Right renal pelvis (tissue), 4 donors: ENCODE measurements at places on chromosomes 16 and 17.

GRCh38 chr17:30321314-30321713 is 12.5 kb downstream of the TMIGD1 start:
- DNase-seq: no peak

DNA sequence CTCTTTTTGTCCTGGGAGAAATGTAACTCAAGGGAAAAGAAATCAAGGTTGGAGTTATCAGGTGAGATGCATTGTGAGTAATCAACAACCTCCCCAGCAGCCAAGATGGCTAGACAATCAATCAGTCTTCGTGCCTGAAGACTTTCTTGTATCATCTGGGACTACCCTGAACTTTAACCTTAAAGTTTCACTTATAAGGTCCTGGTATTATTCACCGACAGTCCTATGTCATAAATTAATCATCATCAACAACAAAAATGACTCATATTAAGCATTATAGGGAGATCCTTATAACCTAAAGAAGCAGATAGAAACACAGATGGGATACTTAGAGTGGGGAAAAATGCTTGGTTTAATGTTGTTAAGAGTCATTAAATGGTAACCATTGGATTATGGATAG is 7.7 kb upstream of the TEKT3 start:
- DNase-seq: no peak

GRCh38 chr17:73973586-73974409 is 229.7 kb upstream of the RPL38 start:
- no peak for DNase-seq

DNA sequence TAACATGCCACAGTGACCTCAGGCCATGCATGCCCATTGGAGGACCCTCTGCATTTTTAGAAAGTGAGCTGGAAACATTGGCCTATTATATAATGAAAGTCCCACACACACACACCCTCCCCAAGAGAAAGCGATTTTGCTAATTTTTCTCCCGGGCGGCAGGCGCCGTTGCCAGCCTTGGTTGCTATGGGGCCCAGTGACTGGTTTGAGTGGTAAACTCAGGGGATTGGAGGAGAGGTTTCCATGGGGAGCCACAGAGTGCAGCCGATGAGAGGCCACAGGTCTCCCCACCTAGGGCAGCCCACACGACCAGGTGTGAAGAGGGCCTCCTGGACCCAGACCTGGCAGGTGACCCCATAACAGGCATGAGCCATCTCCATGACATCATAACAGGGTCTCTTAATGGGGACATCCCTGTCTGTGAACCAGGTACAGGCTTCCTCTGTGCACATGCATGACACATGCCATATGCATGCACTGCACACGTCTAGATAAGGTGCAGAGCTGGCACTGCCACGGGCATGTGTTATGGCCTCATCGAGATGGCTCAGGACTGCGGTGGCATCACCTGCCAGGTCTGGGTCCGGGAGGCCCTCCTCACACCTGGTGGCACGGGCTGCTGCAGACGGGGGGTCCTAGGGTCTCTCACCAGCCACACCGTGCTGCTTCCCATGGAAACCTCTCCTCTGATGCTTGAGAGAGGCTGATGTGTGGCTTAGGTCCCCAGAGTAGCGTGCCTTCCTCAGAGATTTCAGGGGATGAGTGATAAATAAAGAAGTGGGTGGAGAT is 144.1 kb downstream of the RBFOX3 start:
- DNase-seq: no peak

GRCh38 chr17:49739641-49740271 is 24.2 kb downstream of the FAM117A start:
- DNase-seq: no peak

- DNase-seq: no peak
Measured at GRCh38 chr17:50697663-50698272, 9.9 kb downstream of the ANKRD40 start.

GRCh38 chr17:42016411-42016831 is 818 bp downstream of the DNAJC7 start:
- DNase-seq: no peak

GRCh38 chr16:23949630-23950290 is 114.0 kb downstream of the PRKCB start:
- DNase-seq: no peak

DNA sequence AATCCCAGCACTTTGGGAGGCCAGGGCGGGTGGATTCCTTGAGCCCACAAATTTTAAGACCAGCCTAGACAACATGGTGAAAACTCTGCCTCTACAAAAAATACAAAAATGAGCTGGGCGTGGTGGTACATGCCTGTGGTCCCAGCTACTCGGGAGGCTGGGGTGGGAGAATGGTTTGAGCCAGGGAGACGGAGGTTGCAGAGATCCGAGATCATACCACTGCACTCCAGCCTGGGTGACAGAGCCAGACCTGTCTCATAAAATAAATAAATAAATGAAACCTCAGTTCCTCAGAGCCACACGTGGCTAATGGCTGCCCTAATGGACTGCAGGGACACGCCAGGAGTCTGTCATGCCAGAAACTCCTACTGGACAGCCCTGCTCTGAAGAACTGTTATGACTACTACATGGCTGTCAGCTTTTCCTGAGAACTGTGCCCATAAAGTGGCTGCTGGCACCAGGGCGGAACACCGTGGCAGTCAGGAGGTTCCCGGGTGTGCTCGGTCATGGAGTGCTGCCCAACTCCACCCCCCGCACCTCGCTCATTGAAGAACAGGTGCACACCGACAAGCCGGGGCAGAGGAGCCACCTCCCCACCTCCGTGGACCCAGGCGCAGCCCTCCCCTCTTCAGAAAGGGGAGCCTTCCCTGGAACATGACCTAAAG is 4.3 kb downstream of the TMEM11 start:
- DNase-seq: no peak

DNA sequence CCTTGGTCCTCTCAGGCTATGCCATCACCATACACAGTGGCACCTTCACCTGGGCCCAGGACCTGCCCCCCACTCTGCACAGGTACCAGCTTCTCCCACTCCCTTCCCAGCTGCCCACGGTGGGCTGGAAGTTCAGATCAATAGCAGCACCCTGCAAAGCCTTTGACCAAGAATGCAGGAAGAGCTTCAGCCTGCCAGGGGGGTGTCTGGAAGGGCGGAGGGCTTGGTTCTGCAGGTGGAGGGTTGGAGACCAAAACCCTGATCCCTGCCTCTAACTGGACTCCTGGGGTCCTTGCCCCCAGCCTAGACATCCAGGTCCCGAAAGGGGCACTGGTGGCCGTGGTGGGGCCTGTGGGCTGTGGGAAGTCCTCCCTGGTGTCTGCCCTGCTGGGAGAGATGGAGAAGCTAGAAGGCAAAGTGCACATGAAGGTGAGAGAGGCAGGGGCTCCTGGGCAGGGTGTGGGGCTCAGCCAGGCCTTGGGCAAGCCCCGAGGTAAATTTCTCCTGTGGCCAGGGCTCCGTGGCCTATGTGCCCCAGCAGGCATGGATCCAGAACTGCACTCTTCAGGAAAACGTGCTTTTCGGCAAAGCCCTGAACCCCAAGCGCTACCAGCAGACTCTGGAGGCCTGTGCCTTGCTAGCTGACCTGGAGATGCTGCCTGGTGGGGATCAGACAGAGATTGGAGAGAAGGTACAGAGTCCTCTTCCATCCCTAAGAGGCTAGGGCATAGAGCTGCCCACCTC is 34.3 kb downstream of the ABCC3 start:
- DNase-seq: no peak

DNA sequence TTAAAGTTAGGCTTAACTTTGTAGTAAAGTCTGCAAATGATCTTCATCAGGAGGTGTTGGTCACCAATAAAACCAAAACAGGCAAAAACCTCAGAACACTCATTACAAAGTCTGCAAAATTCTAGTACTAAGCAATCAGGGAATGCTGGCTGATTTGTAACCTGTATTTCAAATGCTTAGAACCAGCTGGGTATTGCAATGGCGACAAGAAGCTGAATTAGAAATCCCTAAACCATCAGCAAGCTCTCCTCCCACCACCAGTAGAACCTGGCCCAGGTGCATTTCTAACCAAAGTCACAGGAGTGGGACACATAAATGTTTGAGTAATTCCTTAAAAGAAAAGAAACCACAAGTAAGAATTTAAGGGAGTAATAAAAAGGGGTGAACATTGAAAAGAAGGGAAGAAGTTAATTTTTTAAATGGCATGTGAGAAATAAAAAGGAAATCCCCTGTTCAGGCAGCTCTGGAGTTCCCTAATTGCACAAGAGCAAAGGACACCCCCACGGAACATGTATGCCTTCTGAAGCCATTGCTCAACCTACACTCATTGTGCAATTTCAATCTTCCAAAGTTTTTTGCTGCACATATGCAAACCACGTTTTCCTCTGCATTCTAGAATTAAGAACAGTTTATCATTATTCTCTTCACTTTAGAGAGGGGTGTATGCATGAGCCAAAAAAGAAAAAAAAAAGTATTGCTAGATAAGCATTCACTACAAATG is 102.9 kb downstream of the HIC1 start:
- no peak for DNase-seq

GRCh38 chr16:11307639-11308492 is 26.7 kb upstream of the PRM1 start:
- DNase-seq: no peak

DNA sequence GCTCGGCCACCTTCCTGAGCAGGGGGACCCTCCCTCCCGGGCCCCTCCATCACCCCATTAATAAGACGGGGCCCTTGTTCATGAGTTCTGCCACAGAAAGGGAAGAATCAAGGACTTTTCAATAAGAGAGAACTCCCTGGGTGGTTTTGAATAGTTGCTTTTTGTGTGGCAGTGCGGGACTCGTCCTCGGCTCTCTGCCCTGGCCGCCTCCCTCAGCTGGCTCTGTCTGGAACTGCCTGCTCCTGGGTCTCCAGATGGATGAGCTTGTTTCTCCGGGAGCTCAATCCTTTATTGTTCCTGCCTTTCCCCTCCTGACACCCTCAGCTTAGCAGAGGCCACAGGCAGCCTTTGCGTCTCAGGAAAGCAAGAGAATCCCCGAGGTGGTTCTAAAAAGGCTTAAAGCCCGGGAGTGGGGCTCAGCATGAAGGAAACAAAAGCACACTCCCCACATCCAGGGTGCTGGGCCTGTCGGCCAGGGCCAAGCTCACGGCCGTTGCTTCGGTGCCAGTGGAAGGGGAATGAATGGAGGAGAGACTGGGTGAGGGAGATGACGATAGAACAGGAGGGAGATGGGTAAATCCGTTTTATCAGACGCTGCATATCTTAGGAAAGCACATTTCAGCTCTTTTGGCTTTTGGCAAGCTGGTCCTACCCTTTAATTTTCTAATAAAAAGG is 60.2 kb downstream of the RAI1 start:
- DNase-seq: no peak

DNA sequence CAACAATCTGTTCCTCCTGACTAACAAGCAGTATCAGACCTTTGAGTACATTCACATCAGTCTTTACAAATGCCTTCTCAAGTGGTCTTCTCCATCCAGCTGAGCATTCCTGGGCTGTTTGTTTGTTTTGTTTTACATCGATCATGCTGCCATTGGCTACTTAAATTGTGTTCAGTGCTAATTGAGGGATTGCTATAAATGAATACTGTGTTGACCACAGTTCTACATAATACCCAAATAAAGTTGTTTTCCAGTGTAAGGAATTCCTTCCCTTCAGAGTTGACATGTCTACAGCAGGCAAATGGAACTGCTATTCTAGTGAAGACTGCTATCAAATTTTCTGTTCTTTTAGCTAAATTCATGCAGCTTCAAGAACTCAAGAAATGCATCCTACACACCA is 3.2 kb downstream of the CDH8 start:
- no peak for DNase-seq

- no peak for DNase-seq
Measured at GRCh38 chr17:64113006-64113405, 16.9 kb downstream of the ERN1 start.

GRCh38 chr17:29567554-29568330 is 759 bp upstream of the TP53I13 start:
- no peak for DNase-seq

DNA sequence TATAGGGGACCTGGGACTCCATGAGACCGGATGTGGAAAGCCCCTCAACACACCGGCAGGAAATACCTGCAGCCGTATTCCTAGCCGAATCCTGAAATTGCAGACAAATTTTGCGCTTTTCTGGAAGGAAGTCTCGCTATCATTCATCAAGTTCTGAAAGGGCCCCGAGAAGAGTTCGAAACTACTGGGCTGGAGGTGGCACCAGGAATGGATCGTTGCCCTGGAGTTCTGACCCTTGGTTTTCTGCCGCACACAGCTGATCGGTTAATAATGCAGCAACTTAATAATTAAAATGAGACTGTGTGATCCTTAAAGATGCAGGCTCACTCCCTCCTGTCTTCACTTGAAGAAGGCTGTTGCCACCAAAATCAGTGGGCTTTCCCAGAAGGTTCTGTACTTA is 55.7 kb upstream of the MRTFB start:
- no peak for DNase-seq

DNA sequence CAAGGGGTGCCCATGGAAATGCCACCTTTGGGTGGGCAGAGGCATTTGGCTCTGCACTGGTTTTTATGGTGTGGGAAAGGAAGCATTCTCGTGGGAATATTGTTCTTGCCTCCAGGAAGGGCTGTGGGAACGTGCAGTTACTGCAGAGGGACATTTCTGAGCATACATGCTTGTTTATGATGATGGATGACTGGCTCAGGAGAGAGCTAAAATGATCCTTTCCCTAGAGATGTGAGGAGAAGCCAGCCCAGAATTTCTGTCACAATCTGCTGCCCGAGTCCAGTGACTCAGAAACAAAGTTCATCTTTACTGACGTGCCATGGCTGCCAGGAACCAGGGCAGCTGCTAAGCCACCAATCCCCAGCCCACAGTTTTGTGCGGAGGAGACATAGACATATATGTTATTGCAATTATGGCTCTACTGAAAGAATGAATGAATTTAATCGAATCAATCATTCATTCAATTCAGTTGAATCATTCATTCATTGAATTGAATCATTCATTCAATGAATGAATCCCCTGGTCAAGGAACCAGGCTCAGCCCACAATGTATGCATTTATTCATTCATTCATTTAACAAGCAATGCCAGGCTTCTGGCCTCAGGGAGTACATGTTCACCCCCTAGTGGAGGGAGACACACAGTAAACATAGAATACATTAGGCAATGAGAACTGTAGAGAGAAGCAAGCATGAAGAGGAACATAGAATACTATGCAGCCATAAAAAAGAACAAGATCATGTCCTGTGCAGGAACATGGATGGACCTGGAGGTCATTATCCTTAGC is 414.4 kb upstream of the HSBP1 start:
- no peak for DNase-seq

DNA sequence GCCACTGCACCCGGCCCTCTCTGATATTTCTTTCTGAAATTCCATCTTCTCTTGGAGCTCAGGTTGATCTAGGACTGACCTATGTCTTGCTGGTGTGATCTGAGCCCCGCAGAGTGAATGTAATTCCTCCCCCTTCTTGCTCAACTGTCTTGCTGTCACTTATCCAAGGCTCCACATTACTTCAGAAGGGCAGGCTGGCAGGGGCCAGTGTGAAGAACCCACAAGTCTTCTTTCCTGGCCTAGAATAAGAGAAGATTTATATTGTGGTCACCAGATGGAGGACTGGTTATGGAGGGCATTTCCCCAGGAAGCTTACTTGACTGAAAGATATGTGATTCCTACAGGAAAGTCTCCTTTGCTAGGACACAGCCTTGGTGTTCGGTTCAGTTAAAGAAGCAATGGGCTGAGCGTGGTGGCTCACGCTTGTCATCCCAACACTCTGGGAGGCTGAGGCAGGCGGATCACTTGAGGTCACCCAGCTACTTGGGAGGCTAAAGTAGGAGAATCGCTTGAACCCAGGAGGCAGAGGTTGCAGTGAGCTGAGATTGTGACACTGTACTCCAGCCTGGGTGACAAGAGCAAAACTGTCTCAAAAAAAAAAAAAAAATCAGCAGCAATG is 13.4 kb downstream of the ITGAL start:
- DNase-seq: no peak

- DNase-seq: no peak
Measured at GRCh38 chr17:76276461-76277299, 11.5 kb downstream of the UBALD2 start.
